ENCODE measurements at places on chromosomes 11 and 22.

DNA sequence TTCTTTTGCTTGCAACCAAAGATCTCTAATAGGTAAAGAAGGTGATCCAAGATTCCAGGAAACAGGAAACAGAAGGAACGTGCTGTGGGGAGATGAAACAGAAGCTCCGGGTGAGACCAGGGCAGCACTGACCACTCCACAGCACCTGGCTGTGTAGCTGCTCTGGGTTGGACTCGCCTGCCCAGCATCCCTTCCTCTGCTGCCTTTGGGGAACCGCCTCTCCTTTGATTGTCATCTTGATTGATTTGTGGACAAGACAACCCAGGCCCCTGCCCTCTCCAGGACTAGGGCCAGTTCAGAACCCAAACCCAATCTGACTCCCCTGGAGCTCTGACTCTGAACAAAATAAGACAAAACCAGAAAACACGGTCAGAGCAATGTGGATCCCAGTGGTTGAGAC lies 14.7 kb upstream of the APOBEC3A start:
- no peak for DNase-seq

DNA sequence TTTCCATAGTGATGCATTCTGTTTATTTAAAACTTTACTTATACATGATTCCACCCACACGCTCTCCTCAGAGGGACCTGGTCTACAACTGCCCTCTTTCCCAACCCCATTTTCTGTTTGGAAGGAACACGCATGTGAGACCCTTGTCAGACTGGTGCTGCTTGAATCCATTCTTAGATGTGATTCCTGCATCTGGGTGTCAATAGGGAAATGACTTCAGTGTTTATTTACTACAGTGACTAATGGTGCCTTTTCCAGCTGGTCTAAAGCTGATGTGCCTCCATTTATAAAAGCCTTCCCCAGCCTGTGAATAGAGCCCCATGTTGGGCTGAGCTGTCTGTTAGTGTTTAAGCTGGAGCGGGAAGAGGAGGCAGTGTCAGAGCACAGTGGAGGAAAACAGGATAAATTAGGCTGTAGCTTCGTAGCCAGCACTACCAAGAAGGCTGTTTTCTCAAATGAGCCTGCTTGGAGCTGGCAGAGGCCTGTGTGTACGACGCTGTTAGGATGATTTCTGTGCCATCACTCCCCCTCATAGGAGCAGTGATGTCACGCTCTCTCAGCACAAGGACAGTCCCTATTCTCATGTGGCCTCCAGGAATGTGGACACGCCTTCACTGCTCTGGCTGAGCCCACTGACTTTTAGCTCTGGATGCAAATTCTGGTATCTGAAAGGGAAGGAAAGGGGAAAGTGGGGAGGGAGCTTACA lies 18.9 kb upstream of the C11orf96 start:
- no peak for DNase-seq

GRCh38 chr22:38461057-38461413 lies 6.0 kb upstream of the KCNJ4 start:
- no peak for DNase-seq

GRCh38 chr11:21794306-21794705 lies 398.6 kb upstream of the ANO5 start:
- no peak for DNase-seq

GRCh38 chr11:15774388-15774939 lies 581.9 kb downstream of the SOX6 start:
- DNase-seq, result no peak

- no peak for DNase-seq
Observed at GRCh38 chr22:48098921-48099245, 1336.4 kb downstream of the TBC1D22A start.

DNA sequence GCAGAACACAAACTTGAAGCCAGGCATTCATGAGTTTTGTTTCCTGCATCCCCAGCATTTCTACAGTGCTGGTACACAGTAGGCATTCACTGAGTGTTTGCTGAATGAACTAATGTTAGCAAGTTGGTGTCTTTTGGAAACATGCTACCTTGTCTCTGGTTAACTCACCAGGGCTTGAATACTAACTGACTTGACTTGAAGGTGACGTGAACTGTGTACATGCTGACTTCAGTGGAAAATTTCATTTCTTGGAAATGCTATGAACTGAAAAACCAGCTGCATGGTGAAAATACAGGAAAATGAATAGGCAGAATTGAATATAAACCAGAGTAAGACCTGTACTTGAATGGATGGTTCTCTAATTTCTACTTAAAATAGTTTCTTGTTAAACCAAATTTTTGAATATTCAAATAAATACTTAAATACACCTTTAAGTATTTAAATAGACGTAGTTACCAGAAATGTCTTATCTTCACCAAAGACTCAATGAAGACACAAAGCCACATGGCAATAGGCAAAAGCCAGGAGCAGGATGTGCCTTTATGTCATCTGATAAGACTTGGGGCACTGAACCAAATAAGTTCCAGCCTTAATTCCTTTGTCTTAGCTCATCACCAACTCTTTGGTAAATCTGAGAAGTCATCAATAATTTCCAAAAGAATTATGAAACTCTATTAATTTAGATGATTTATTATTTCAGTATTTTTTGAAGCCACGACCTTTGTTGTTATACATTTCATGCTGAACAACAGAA lies 39.7 kb upstream of the POU2AF2 start:
- no peak for DNase-seq

DNA sequence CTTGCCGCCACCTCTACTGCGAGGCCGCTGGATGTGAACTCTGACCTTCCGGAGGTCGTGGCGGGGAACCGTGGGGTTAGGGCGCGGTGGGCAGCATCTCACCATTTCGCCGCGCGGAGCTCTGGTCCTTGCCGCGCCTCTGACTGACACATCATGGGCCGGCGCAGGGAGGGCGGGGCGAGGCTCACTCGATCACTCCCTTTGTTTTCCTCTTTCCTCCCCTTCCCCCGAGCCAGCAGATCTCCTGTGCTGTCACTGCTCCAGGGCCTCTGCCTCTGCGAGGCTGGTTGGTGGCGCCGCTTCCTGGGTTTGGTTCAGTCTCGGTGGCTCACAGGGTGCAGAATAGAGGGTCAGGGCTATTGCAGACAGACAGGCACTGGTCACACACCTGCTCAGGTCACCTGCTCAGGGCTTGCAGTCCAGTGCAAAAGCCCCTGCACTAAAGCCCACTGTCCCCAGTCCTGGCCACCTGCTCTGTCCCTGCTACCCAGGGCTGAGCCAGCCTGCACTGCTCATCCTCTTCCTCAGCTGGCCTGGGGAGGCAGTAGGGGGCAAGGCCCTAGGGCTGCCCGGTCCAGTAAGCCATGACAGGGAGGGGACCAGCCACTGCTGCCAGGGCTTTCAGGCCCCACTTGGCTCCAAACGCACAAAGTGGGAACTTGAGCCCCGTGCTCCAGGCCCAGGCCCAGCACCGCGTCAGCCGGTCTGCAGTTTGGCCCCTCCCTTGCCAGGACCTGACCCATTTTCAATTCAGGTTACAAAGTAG lies 36.2 kb downstream of the PISD start:
- DNase-seq, result no peak

All from activated T-cell treated with anti-CD3 and anti-CD28 coated beads for 4 hours (primary cell).